Left ventricle myocardium superior (tissue), 1 donor: ENCODE measurements at places on chromosomes 6 and 20. TPM values are rescaled to one million over a fixed set of nuclear protein-coding genes. Genes with fewer than 3 reads are reported as not detected.

DNA sequence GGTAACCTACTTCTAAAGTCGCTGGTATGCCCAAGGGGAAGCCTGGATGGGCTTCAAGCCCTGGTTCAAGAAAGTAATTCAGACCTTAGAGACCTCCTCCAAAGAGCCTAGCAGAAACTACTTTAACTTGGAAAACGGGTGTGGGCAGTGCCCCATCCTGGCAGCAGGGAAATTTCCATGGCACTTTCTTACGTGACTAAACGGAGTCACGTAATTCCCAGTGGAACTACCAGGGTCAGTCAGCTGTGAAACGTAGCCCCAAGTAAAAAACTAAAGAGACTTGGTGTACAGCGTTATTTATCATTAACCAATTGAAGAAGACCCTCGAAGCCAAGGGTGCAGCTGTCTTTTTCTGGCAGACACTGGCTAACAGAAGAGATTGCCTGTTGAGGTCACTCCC is 114.0 kb downstream of the RCAN2 start:
- no peak for DNase-seq

Gene GTF2H4
- total RNA-seq: 21.4 TPM

Gene SLC2A10
- 1.9 TPM for total RNA-seq

DNA sequence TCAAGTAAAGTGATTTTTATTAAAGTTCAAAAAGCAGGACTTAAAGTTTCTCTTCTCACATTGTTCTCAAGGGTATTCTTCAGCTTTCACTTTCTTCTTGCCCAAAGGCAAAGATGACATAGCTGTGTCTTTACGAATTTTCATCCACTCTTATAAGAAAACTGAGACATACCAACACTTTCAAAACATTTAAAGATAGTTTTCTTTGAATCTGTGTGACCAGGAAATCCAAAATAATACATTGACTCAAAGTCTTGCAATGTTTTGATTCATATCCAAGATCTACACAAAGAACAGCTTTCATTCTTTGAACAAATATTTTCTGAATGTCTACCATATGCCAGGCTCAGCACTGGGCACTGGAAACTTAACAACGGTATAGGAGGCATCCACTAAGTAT is 117.9 kb downstream of the SIM1 start:
- DNase-seq: no peak

GRCh38 chr20:4280731-4281130 is 265.4 kb upstream of the RNF24 start:
- no peak for DNase-seq

DNA sequence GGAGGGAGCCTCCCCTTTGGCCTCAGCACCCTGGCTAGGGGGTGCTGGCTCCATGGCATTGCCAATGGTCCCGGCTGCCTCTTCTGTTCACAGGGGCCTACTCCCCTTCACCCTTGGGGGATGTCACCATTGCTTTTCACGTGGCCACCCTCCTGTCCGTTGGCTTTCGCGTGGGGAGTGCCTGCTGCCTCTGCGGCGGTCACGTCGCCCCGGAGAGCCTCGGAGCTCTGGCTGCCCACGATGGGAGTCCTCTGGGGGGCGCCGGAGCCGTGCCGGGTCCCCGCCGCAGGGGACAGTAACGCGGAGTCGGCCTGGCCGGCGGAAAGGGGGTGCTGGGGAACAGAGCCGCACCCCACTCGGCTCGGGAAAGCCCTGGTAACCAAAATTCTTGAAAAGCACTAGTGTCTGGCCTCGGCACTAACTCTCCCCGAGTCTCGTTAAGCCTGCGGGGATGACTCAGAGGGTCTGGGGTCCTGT is 661 bp upstream of the HEBP2 start:
- peak; percentile 71 for DNase-seq

- DNase-seq: no peak
Measured at GRCh38 chr6:120981835-120982234, 352.4 kb downstream of the TBC1D32 start.

Gene ENPP5
- 3.2 TPM for total RNA-seq

GRCh38 chr6:35258858-35259193 is 709 bp upstream of the ZNF76 start:
- no peak for DNase-seq

GRCh38 chr6:151699719-151700118 is 107.8 kb upstream of the ESR1 start:
- DNase-seq: no peak

DNA sequence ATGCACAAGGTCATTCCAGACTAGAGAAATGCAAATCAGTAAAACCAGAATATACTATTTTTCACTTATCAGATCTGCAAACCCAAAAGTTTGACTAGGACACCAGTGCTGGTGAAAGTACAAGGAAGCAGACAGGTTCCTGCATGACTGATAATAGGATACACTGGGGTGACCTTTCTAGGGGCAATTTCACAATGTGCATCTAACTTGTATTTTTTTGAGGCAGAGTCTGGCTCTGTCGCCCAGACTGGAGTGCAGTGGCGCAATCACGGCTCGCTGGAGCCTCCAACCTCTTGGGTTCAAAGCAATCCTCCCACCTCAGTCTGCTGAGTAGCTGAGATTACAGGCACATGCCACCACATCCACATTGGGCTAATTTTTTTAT is 11.4 kb downstream of the COMMD7 start:
- DNase-seq: no peak

GRCh38 chr20:210809-211502 is 16.1 kb upstream of the DEFB129 start:
- no peak for DNase-seq

Gene SMOC2
- 18.7 TPM for total RNA-seq

Gene NDUFAF5
- 67.4 TPM for total RNA-seq
